ENCODE measurements at places on chromosomes 2 and 18.

- H3K4me1 ChIP-seq: peaks cover 7% of the 10 kb centered on the region
- no peaks in the 10 kb centered on the region for H3K27me3 ChIP-seq
- no peak overlapping the region for H3K27ac ChIP-seq
- H3K4me3 ChIP-seq: no peak overlapping the region
- H3K36me3 ChIP-seq: no peaks in the 10 kb centered on the region
- DNase-seq: no peak
Observed at GRCh38 chr2:36680012-36680411, 16.5 kb upstream of the VIT start.

GRCh38 chr2:229169751-229170150 lies 101.3 kb downstream of the PID1 start:
- H3K4me3 ChIP-seq: no peak overlapping the region
- DNase-seq: peak; percentile 12
- no peaks in the 10 kb centered on the region for H3K36me3 ChIP-seq
- H3K27me3 ChIP-seq: no peaks in the 10 kb centered on the region
- peaks cover 2% of the 10 kb centered on the region for H3K4me1 ChIP-seq
- no peak overlapping the region for H3K27ac ChIP-seq

DNA sequence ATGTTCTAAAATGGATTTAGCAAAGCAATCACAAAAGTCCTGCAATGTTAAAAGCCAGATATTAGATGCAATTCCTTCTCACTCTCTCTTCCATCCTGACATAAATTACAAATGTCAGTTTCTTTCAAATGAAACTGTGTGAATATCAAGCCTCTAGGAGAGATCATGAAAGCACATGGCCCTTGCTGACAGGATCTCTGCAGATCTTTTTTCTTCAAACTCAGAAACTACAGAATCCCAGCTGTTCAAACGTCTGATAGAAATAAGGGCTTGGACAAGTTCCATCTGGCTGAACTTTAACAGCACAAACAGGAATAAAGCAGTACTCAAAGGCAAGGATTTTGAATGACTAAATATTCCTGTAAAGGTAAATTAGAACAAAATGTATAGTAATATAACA lies 47.6 kb downstream of the PDE1A start:
- no peaks in the 10 kb centered on the region for H3K36me3 ChIP-seq
- H3K4me1 ChIP-seq: no peaks in the 10 kb centered on the region
- H3K27ac ChIP-seq: no peak overlapping the region
- DNase-seq: peak; percentile 21
- H3K27me3 ChIP-seq: no peaks in the 10 kb centered on the region
- H3K4me3 ChIP-seq: no peak overlapping the region

GRCh38 chr18:75076286-75076685 lies 132.7 kb downstream of the PTGR3 start:
- no peaks in the 10 kb centered on the region for H3K27me3 ChIP-seq
- DNase-seq: no peak
- H3K4me3 ChIP-seq: no peak overlapping the region
- 0 out of 2 replicates have a peak, but pooled peaks cover under 1% of the 10 kb centered on the region for H3K4me1 ChIP-seq
- no peak overlapping the region for H3K27ac ChIP-seq
- no peaks in the 10 kb centered on the region for H3K36me3 ChIP-seq

DNA sequence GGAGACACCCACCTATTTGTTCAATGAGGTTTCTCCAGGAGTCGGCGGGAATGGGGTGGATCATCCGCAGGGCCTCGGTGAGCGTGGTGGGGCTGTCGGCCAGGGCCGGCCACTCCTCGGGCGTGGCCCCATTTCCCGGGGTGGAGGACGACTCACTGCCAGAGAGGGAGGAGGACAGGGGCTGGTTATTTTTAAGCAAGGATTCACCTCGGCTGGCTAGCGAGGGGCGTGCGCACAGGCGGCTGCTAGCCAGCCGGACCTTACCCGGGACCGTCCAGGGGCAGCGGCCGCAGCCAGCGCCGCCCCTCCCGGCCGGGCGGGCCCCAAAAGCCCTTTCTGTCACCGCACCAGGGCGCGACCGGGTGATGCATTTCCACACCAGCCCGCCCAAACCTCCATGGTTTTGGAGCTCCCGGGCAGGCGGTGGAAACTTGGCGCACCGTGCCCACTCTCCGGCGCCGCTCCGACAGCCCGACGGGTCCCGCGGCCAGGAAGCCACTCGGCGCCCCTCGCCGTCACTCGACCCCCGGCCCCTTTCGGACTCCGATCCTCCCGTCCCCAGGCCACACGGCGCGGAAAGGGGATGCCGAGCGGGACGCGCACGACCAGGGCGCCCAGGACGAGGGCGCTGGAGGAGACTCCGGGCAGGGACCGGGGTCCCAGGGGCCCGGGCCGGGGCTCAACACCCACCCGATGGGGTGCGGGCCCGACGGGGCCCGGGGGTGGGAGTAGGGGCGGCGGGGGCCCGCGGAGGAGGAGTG lies 57.1 kb downstream of the SNORC start:
- H3K4me1 ChIP-seq: no peaks in the 10 kb centered on the region
- peak; percentile 35 for DNase-seq

- H3K36me3 ChIP-seq: no peaks in the 10 kb centered on the region
- H3K4me1 ChIP-seq: peaks cover 3% of the 10 kb centered on the region
- H3K4me3 ChIP-seq: no peak overlapping the region
- no peak for DNase-seq
Observed at GRCh38 chr18:60377778-60378469, 5.3 kb upstream of the MC4R start.

DNA sequence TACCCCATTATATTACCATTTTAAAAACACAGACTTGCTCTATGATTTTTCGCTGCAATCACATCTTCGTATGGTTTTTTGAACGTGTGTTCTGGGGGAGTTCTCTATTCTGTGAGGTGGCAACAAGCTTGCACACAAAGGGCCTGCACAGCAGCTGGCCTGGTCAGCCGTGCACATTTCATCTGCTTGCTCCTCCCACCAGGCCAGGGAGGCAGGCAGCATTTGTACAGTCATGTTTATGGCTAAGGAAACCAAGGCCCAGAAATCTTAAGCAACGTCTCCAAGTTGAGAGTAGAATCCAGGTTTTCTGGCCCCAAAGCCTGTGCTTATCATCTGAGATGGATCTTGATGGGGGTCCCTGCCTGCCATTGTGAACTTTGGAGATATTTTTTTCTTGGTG lies 106.4 kb upstream of the SMIM21 start:
- no peaks in the 10 kb centered on the region for H3K27me3 ChIP-seq
- no peak overlapping the region for H3K27ac ChIP-seq
- peaks cover 6% of the 10 kb centered on the region for H3K4me1 ChIP-seq

GRCh38 chr2:216925636-216926366 lies 65.9 kb upstream of the TNP1 start:
- no peaks in the 10 kb centered on the region for H3K4me1 ChIP-seq
- no peak for DNase-seq
- H3K27ac ChIP-seq: no peak overlapping the region
- no peaks in the 10 kb centered on the region for H3K36me3 ChIP-seq

DNA sequence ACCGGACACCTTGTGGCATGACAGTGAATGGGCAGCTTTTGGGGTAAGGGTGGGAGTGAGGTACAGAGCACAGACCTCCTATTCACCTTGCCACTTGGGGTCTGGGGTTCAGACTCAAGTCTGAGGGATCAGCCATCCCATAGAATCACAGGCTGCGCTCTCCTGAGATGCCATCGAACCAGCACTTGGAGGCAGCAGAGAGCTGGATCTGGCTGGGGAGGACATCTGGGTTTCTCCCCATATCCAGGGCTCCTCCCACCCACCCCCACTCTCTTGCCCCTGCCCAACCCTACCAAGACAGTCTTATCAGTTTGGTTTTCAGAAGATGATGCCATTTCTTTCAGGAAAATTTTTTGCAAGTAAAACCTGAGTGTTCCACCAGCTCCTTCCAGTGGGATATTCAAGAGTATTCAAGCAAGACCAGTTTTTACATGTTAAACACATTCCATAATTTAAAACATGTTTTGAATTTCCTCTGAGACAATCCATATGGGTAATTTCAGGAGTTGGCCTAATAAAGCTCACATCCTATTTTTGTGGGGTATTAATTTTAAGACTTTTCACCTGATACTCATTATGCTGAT lies 29.2 kb upstream of the TEX44 start:
- DNase-seq: peak; percentile 75
- no peaks in the 10 kb centered on the region for H3K36me3 ChIP-seq
- no peak overlapping the region for H3K27ac ChIP-seq
- no peaks in the 10 kb centered on the region for H3K27me3 ChIP-seq
- H3K4me3 ChIP-seq: no peak overlapping the region

DNA sequence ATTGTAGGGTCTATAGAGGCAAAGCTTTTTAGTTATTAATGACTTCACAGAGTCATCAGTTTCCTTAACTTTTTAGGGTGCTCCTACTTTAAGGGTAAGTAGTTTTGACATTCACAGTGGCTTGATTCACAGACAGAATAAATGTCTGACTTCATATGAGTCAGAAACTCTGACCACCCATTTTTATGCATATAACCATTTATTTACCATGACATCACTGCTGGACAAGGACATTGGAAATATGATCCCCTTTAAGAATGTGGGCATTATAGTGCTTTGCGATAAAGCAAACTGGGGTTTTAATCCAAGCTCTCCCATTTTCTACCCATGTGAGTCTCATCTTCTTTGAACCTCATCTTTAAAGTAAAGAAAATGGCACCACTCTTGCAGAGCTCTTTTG lies 162.0 kb upstream of the MC4R start:
- no peaks in the 10 kb centered on the region for H3K36me3 ChIP-seq
- H3K27ac ChIP-seq: no peak overlapping the region
- no peaks in the 10 kb centered on the region for H3K27me3 ChIP-seq
- peak; percentile 58 for DNase-seq

DNA sequence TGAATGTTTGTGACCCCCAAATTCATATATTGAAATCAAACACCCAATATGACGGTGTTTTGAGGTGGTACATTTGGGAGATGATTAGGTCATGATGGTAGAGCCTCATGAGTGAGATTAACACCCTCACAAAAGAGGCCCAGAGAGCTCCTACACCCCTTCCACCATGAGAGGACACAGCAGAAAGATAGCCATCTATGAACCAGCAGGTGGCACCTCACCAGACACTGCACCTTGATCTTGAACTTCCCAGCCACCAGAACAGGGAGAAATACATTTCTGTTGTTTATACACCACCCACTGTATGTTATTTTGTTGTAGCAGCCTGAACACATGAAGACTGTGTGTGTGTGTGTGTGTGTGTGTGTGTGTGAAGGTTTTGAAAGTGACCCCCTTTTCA lies 58.1 kb downstream of the ST3GAL5 start:
- H3K27ac ChIP-seq: no peak overlapping the region
- no peak for DNase-seq
- peaks cover 7% of the 10 kb centered on the region for H3K4me1 ChIP-seq
- no peaks in the 10 kb centered on the region for H3K27me3 ChIP-seq
- no peak overlapping the region for H3K4me3 ChIP-seq
- H3K36me3 ChIP-seq: no peaks in the 10 kb centered on the region

GRCh38 chr2:6492573-6492972 lies 373.1 kb downstream of the CMPK2 start:
- no peak for DNase-seq
- no peaks in the 10 kb centered on the region for H3K27me3 ChIP-seq
- H3K4me3 ChIP-seq: no peak overlapping the region
- H3K27ac ChIP-seq: no peak overlapping the region

GRCh38 chr2:136057023-136057801 lies 60.7 kb downstream of the CXCR4 start:
- no peak for DNase-seq
- no peaks in the 10 kb centered on the region for H3K27me3 ChIP-seq
- H3K27ac ChIP-seq: no peak overlapping the region
- H3K4me1 ChIP-seq: no peaks in the 10 kb centered on the region

- H3K36me3 ChIP-seq: peaks cover 13% of the 10 kb centered on the region
- H3K4me3 ChIP-seq: no peak overlapping the region
- peaks cover 67% of the 10 kb centered on the region for H3K4me1 ChIP-seq
- peak overlapping the region; percentile 28 for H3K27ac ChIP-seq
- peak; percentile 56 for DNase-seq
- no peaks in the 10 kb centered on the region for H3K27me3 ChIP-seq
Observed at GRCh38 chr2:224884188-224884587, 158.1 kb downstream of the DOCK10 start.

DNA sequence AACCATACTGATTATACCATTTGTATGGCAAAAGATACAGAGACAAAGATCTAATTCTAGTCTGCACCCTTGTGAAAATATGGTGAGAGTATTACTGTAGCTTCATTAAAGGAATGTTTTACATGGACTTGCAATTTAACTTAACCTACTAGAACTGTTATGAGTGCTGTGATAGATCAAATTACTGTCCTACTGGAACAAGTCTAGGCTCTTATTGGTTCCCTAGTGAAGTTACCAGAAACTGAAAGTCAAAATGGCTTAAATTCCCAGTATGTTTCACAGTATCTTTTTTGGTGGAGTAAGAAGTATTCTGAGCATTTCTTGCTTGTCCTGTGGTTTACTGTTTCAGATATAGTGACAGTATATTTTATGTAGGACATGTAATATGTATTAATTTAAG lies 3.8 kb upstream of the TBR1 start:
- no peak overlapping the region for H3K27ac ChIP-seq
- H3K36me3 ChIP-seq: 0 out of 2 replicates have a peak, but pooled peaks cover 9% of the 10 kb centered on the region
- peaks cover 25% of the 10 kb centered on the region for H3K27me3 ChIP-seq
- H3K4me3 ChIP-seq: no peak overlapping the region

DNA sequence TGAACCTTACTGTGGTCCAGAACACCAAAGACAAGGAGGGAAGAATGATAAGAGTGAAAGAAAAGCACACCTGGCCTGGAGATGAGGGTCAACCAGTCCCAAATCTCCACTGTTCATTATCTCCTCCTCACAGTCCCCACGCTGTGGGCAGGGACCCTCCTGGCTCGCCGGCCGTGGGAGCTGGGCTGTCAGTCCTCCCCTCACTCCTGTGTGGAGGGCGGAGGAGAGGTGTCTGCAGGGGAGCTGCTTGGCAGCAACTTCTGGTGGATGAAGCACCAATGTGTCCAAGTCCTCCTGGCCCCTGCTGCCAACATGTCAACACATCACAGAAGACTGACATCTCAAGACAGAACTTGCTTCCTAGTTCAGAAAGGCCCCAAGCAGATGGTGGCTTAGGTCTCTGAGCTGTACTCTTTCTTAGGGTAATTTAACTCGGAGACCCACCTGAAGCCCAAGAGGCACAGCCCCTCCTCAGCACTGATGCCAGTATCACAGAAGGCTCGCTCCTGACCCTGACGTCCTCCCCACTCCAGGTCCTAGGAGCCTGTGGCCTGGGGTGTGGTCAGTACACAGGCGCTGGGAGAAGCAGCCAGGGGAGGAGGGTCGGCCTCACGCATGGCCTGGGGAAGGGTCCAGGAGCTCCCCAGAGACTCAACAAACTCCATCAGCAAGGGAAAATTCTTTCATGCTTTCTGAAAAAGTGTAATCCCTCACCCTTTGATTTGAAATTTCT lies 54.5 kb downstream of the PARD6G start:
- no peak for DNase-seq
- H3K27me3 ChIP-seq: no peaks in the 10 kb centered on the region

DNA sequence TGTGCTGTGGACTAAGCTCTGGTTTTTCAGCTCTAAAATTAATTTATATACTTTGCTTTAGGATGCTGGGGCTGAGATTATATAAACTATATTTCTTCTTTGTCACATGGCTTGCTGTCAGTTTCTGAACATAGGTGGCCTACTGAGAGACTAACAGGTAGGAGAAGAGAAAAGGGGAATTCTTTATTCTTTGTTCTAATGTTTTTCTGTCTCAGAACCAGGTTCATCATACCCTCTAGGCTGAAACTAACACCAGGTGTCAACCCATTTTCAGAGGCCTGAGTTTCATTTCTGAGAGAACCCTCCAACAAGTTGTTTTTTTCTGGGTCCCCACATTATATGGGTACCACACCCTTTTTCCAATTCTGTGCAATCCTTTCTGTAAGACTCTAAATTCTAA lies 843.6 kb downstream of the TRIB2 start:
- H3K4me1 ChIP-seq: no peaks in the 10 kb centered on the region
- H3K36me3 ChIP-seq: no peaks in the 10 kb centered on the region
- no peak overlapping the region for H3K27ac ChIP-seq
- H3K4me3 ChIP-seq: no peak overlapping the region
